ENCODE measurements at places on chromosomes 6 and 20.

DNA sequence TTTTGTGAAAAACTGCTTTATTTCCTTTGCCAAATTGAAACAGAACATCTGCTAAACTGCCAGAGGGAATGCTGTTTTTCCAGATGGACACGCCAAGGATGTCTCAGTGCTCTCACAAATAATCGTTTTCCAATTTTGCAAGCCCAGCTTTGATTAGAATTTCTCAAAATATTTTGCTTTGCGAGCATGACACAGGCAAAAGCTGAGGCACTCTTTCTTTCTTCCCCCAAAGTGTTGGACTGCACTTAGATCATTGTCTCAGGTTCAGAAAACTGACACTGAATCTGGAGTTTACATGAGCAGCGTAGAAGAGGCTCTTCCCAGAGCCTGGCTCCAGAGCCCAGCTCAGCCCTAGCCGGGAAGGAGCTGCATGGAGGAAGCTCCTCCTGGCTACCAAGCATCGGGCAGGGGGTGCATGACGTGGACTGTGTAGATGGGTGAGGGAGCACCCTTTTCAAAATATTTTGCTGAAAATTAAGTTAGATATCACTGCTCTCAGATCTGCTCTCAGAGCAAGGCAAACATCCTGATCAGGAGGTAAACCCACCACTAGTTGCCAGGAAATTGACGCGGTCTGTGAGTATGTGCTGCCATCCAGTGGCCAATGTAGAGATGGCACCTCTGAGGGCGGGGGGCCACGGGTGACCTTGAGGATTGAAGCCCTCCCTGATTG lies 107.5 kb downstream of the SLC22A3 start:
- peak; percentile 4 for DNase-seq

- DNase-seq: peak; percentile 37
These were observed 409.6 kb downstream of the MAFB start for GRCh38 chr20:40279390-40279789.

DNA sequence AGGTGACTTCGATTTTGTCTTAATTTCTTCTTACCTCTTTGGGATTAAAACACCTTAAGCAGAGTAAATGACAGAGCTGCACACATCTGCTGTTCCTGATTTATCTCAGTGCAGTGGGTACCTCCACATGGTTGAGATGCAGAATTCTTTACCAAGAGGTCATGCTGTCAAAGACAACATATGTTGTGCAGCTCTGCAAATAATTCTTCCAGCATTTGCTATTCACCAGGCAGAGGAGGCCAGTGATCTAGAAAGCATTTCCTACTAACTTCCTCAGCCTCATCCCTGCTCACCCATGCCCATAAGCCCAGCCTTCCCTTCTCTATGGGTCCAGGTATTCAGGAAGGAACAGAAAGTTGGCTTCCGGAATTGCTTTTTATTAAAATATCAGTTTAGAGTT lies 109.3 kb downstream of the THBS2 start:
- no peak for DNase-seq

- DNase-seq: no peak
These were observed 52.0 kb upstream of the BMP2 start for GRCh38 chr20:6715401-6715941.

DNA sequence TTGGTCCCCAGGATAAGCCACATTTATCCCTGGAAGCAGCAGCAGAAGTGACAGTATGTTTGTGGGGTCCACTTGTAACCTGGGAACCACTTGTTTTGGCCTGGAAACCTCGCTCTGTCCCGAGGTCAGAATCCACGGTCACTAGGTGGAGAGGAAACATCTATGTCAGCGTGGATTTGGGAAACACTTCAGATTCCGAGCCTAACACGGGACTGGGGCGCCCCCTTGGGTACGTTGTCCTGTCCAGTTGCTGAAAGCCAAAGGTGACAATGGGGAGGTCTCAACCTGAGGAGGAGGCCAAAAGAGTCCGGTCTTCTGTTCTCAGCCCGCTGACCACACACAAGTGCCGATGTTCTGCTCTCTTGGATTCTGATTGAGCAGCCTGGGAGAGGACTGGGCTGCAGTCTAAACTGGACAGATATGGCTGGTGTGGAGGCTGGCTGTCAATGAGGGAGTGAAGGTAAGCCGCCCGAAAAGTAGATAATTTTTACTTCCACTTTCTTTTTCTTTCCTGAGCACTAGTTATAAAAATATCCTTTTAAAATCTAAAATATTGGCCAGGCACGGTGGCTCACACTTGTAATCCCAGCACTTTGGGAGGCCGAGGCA lies 4.9 kb upstream of the ZFP57 start:
- no peak for DNase-seq

DNA sequence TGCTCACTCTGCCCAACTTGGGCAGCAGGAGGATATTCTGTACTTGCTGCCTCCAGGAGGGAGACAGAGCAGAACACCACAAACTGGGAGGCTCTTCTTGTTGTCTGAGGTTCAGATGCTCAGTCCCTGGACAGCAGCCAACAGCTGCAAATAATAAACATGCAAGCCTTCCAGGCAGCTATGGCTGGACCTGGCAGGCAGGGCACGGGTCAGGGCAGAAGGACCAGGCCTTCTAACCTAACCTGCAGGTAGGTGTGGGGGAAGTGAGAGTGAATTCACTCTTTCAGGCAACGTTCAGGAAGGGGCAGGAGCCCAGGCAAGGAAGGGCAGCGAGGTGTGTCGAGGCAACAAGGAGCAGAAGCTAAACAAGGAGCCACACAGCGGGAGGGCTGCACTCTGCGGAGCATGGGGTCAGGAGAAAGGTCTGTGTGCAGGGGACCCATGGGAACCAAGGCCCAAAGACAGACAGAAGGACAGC lies 31.5 kb downstream of the NINL start:
- no peak for DNase-seq

DNA sequence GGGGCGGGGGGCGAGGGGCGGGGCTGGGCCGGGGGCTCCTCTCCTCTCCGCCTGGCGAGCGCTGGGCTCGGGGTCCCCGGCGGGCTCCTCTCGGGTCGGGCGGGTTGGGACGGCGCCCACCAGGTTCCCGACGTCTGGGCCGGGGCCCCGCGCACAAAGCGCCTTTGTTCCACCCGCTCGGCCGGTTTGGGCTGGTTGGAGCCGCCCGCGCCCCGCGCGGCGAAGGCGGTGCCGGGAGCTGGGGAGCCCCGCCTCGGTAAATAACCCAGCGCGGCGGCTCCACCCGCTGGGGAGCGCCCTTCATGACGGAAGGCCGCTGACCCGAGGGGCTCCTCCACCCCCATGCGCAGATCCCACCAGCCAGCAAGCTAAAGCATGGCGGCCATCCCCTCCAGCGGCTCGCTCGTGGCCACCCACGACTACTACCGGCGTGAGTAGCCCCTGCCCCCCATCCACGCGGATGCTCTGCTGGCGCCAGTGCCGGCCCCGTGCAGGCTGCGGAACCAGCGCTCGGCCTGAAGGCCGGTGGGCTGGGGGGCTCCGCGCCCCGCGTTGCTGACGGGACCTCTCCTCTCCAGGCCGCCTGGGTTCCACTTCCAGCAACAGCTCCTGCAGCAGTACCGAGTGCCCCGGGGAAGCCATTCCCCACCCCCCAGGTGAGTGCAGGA lies 503 bp downstream of the PPDPF start:
- no peak for DNase-seq

DNA sequence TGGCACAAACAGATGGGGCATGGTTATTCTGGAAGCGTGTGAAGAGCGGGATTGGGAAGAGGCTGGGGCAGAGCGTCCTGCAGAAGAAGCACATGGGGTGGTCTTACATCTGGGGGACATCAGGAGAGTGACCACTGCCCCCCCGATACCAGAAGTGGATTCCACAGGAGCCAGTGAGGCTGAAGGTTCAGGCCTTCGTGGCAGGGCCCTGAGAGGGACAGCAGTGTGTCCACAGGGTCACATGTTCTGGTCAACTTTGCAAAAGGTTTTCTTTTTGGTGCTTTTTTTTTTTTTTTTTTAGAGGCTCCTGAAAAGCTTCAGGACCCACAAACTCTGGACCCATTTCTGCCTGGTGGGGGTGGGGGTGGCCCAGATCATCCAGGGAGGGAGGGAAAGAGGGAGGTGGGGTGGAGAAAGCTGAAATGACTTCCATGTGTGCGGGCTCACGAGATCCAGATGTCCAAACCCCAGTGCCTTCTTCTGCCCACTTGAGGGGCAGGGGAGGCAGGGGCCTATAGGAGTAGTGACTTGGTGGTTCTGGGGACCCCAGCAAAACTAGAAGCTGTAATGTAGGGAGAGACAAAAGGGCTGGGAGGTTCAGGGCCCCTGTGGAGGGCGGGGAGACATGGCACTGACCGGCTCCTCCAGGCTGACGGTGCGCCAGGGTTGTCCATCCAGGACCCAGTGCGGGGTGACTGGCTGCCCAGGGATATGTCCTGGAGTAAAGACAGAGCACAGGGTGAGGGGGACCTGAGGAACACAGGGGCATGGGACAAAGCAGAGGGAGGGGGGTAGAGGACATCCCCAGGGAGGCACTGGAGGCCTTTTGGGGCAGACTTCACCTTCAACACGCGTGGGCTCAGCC lies 2.7 kb downstream of the ADAM33 start:
- DNase-seq: no peak

- no peak for DNase-seq
These were observed 5.1 kb downstream of the ACAT2 start for GRCh38 chr6:159766906-159767305.
